ENCODE measurements at places on chromosomes 5 and 9.

- DNase-seq = no peak
Observed at GRCh38 chr5:176676361-176676824, 29.1 kb downstream of the TSPAN17 start.

GRCh38 chr5:126837906-126838539 is 61.1 kb downstream of the LMNB1 start:
- DNase-seq = no peak

- no peak for DNase-seq
Observed at GRCh38 chr5:159908591-159908940, 7.7 kb upstream of the ADRA1B start.

- DNase-seq = peak; percentile 90
Observed at GRCh38 chr9:92716557-92716956, 46.6 kb upstream of the IPPK start.

GRCh38 chr5:30574761-30575160 is 618.7 kb upstream of the CDH6 start:
- no peak for DNase-seq

- DNase-seq = no peak
Observed at GRCh38 chr9:114908104-114908622, 22.2 kb downstream of the TNFSF8 start.

DNA sequence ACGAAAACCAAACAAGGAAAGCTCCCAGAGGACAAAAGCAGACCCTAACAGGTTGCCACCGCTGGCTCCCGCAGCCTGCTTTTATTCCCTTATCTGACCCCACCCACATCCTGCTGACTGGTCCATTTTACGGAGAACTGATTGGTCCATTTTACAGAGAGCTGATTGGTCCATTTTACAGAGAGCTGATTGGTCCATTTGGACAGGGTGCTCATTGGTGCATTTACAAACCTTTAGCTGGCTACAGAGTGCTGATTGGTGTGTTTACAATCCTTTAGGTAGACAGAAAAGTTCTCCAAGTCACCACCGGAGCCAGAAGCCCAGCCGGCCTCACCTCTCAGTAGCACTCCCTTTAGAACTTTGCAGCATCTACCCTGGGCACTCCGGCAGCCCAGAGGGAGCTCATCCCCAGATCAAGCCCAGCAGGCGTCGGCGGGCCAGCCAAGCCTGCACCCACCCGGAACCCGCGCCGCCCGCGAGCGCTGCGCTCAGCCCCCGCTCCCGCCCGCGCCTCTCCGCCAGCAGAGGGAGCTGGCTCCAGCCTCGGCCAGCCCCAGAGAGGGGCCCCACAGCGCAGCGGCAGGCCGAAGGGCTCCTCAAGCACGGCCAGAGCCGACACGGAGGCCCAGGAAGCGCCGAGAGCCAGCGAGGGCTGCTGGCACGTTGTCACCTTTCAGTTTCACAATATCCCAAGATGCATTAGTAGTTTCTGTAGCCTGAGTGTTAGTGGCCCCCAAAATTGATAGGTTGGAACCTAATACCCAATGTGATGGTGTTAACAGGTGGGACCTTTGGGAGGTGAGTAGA is 35.3 kb upstream of the CLPTM1L start:
- peak; percentile 36 for DNase-seq

- no peak for DNase-seq
Observed at GRCh38 chr5:118310401-118310800, 677.9 kb downstream of the DTWD2 start.
